ENCODE measurements at places on chromosomes 1 and 21.

GRCh38 chr1:209896346-209896745 lies 41.7 kb upstream of the SYT14 start:
- DNase-seq, result no peak

- DNase-seq, result no peak
Measured at GRCh38 chr21:34690793-34691175, 22.0 kb downstream of the CLIC6 start.

DNA sequence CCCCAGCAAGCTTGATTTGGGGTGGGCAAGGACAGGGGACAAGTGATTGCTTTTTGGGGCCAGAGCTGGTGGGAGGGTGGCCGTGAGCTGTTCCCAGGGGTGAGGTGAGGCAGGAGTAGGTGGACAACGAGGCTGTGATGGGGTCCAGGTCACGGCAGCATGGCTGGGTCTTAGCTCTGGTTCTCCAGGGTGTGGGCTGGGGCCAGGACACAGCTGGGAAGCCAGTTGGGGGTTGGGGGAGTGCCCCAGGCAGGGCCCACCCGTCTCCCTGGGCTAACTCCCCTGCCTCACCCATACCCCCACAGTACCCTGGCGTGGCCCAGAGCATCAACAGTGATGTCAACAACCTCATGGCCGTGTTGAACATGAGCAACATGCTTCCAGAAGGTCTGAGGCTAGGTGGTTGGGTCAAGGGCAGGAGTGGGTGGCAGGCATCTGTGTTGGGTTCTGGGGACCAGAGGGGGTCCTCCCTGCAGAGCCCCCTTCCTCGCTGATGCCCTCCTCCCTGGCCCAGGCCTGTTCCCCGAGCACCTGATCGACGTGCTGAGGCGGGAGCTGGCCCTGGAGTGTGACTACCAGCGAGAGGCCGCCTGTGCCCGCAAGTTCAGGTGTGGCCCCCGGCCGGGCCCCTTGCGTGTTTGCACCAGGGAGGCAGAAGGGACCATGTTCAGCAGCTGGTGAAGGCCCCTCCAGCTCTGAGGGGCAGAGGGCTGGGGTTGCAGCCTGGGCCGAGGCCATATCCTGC lies 43.3 kb downstream of the COQ8A start:
- DNase-seq, result no peak

DNA sequence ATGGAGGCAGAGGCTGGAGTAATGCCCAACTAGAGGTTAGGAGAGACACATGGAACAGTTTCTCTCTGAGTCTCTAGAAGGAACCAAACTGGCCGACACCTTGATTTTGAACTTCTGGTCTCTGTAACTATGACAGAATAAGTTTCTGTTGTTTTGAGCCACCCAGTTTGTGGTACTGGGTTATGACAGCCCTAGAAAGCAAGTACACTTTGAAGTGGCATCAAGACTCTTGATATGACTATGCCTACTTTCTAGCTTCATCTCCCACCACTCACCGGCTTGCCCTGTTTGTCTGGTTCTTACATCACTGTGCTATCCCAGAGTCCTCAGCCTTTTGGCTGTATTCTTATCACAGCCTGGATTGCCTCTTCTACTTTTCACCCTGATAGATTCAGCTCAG lies 230.3 kb upstream of the USP24 start:
- no peak for DNase-seq

GRCh38 chr1:63248216-63248615 lies 74.2 kb upstream of the FOXD3 start:
- DNase-seq, result no peak

DNA sequence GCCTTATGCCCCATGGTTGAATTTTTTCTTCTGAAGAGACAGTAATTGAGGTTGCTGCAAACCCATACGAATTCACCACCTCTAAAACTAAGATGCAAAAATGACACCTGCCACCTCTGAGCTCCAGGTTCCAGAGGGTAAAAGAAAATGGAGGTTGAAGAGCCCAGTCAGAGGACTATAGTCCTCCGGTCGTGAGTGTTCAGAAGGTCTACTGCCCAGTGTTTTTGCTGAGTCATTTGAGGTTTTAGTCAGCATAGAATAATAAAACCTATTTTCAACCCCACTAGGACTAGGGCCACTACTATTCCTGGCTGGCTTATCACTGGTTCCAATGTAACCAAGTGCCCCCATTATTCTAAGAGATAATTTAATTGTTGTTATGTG lies 12.9 kb upstream of the SLAMF7 start:
- DNase-seq, result no peak
